ENCODE measurements at places on chromosomes 7 and 10.
A peak's percentile ranks its signal among the peaks of the same experiment; 100 is the strongest.

DNA sequence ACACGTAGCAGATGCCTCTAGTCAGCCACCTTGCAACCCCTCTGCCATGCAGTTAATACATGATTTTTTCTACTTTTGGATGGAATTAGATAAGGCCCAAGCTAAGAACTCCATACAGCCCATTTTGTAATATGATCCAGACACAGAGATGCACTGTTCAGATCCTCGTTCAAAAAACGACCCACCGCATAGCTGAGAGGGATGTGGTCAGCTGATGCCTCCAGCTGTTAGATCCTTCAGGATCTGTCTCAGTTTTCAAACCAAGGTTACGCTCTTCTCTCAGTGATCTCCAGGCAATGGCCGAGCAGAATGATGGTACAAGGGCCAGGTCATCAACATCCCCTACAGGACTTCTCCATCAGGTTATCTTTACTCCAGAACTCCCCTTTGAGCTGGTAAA is 881.7 kb upstream of the C7orf33 start:
- DNase-seq: no peak

GRCh38 chr10:113867904-113868303 is 13.4 kb downstream of the NHLRC2 start:
- no peak for DNase-seq

- no peak for DNase-seq
Observed at GRCh38 chr10:12041766-12042408, 722 bp downstream of the UPF2 start.

- DNase-seq: no peak
Observed at GRCh38 chr7:117827862-117828261, 45.4 kb downstream of the CTTNBP2 start.

GRCh38 chr10:93336110-93336509 is 146.0 kb downstream of the MYOF start:
- DNase-seq: no peak

- DNase-seq: no peak
Observed at GRCh38 chr10:88938938-88939337, 13.6 kb downstream of the ACTA2 start.

DNA sequence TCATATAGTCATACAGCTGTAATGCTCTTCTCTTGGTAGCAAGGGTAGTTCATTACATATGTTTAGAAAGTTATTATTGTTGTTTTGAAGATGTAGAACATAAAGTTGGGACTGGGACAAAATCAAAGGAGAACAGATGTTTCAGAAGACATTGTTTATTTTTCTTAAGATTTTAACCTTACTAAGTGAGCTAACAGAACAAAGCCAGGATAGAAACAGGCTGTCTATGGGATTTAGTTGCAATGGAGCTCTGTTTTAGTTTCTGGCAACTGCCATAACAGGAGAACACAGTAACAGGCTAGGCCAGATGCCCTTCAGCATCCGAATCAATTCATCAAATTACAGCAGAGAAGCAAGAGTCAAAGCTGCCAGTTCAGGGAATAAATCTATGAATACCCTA is 382.4 kb downstream of the ARL4A start:
- DNase-seq: no peak

DNA sequence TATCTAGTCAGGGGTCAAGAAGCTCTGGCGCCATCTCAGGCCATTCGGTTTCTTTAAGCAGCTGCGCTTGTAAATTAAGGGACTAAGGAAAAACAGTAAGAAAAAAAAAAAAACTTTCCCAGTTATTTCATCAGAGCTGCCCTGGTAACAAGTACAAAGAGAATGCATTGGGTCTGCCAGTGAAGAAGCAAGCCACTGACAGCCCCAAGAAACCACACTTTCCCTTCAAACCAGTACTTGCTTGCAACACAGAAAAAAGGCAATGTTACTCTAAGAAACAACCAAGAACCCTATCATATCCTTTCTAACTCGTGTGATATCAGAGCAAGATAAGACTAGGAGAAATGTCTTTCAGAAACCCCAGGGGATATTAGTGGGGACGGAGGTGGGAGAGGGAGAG is 40.6 kb upstream of the AOAH start:
- no peak for DNase-seq

DNA sequence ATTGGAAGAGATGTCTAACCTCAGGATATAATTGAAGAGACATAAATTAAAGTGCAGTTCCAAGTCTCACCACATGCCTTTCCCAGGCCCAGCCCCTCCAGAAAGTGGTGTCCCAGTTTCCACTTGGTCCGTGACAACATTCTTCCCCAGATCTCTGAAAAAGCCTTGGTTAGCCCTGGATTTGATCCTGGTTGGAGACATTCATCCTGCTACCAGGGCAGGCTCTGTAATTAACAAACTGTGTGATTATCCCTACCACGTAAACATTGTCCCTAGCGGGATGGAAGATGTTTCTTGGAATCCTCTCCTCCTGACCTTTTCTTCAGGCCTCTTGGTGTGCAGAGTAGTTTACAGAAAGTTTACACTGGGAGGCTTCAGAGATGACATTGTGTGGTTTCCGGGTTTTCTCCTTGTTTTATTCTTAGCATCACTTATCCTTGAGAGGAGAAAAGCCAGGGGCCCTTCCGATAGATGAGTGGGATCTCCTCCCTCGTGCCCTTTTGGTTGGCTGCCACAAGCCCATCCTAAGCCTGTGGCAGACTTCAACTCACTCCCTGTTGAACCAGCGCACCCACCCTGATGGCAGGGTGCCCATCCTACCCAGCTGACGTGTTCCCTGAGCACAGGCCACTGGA is 83.8 kb downstream of the COL13A1 start:
- DNase-seq: no peak

GRCh38 chr10:133422807-133423771 is 1.3 kb downstream of the SPRN start:
- no peak for DNase-seq

DNA sequence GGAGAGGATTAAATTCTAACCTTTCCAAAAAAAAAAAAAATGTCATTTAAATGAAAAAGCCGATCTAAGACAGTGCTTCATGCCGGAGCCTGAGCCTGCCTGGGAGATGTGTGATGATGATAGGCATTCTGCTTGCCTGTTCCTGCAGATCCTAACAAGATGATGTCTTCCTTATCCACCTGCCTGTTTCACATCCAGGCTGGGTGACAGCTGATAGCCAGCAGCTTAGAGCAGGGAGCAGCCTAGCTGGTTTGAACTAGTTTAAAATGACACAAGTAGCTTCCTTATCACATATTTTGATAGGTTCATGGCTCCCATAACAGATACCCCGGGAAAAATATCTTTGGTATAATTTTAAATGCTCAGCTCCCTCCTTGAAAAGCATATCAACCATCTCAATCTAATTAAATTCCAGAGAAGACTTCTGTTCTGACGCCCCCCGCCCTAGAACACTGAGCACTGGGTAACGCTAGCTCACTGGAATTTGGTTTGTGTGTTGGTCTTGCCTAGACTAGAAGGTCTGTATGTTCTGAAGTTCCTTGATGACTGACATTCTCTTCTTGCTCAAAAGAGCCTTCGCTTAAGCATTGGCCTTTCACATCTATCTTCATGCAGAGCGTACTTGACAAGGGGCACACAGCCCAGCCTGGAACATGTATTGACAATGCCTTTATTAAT is 96.9 kb upstream of the FGFR2 start:
- DNase-seq: no peak

GRCh38 chr7:123789206-123789784 is 40.5 kb upstream of the WASL start:
- DNase-seq: no peak

DNA sequence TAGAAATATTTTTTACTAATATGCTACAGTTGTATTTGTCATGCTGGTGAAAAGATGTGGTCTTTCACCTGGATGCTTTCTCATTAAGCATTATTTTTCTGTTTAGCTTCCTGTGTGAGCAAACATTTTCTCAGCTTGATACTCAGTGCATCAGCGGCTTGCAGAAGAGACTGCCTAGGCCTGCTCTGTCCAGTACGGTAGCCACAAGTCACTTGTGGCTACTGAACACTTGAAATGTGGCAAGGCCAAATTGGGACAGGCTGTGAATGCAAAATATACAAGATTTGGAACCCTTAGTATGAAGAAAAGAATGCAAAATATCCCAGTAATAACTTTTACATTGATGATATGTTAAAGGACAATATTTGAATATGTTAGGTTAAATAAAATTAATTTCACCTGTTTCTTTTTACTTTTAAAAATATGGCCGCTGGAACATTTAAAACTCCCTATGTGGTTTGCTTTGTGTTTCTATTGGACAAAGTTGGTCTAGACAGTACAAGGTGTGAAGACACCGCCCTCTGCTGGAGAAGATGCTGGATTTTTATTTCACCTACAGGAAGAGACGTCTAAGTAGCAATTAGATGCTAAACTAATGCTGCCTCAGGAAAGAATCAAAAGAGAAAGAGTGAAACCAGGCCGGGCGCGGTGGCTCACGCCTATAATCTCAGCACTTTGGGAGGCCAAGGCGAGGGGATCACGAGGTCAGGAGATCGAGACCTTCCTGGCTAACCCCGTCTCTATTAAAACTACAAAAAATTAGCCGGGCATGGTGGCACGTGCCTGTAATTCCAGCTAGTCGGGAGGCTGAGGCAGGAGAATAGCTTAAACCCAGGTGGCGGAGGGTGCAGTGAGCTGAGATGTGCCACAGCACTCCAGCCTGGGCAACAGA is 5.3 kb downstream of the SRGN start:
- DNase-seq: peak; percentile 4

- DNase-seq: no peak
Observed at GRCh38 chr7:114112806-114113205, 194.0 kb upstream of the PPP1R3A start.

DNA sequence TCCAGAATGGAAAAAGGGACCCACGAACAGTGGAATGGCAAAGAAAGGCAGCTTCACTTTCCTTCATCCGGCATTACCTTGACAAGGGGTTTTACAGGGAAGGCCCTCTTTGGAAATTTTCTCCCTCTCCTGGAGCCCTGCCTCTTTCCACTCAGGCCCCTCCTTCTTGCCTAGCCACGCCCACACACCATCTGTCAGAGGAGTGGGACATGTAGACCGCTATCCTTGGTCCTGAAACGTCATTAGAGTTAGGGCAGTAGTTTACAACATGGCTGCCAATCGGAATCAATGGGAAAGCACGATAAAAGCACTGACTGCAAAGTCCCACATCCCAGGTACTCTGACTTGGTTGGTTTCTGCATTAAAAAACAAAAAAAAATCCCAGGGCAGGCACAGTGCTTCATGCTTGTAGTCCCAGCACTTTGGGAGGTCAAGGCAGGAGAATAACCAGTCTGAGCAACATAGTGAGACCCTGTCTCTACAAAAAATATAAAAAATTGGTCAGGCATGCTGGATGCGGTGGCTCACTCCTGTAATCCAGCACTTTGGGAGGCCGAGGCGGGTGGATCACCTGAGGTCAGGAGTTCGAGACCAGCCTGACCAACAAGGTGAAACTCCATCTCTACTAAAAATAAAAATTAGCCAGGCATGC is 96.4 kb downstream of the MARCHF5 start:
- no peak for DNase-seq

GRCh38 chr10:133241501-133242205 is 4.0 kb downstream of the VENTX start:
- DNase-seq: no peak

DNA sequence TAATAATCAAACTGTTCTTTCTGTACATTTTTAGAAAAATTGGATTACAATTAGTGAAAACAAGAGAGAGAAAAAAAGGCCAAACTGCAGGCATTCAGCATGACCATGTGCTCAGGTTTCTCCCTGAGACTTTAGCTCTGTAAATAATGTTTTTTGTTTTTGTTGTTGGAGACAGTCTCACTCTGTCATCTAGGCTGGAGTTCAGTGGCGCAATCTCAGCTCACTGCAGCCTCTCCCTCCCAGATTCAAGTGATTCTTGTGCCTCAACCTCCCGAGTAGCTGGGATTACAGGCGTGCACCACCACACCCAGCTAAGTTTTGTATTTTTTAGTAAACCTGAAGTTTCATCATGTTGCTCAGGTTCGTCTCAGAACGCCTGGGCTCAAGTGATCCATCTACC is 23.0 kb downstream of the BZW2 start:
- no peak for DNase-seq

- DNase-seq: no peak
Observed at GRCh38 chr10:72133517-72133916, 45.2 kb upstream of the SPOCK2 start.

- no peak for DNase-seq
Observed at GRCh38 chr10:132973903-132974241, 31.5 kb upstream of the CFAP46 start.

GRCh38 chr7:38736138-38736537 is 105.0 kb upstream of the AMPH start:
- no peak for DNase-seq

DNA sequence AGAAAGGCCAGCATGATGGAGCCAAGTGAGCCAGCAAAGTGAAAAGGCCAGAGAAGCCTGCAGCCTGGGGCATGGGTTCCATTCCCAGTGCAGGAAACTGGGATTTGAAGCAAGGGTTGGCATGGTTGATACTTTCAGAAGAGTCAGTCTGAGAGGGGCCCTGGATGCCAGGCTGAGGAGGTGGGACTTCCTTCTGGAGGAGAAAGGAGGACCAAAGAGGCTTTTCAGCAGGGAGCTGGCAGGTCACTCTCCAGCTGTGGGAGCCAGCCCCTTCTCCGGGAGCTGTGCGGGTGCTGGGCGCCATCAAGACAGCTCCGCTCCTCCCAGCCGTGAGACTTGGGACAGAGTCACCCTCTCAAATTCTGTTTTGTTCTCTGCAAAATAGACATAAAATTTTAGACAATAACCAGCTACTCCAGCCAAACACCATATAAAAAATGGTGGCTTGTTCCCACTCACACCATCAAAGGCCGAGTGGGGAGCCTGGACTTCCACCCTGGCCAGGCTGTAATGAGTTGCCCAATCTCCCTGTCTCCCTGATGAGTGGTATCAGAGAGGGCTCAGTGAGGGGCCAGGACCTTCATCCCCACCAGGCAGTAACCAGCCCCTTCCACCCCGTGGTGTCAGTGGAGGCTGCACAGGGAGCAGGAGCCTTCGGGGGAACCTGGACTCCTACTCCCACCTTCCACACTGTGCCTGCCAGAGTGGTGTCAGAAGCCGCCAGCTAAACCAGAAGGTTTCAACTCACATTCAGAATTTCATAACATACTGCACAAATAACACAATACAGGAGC is 133.6 kb upstream of the RET start:
- DNase-seq: no peak

GRCh38 chr7:132034748-132035416 is 478.5 kb upstream of the PODXL start:
- DNase-seq: no peak

DNA sequence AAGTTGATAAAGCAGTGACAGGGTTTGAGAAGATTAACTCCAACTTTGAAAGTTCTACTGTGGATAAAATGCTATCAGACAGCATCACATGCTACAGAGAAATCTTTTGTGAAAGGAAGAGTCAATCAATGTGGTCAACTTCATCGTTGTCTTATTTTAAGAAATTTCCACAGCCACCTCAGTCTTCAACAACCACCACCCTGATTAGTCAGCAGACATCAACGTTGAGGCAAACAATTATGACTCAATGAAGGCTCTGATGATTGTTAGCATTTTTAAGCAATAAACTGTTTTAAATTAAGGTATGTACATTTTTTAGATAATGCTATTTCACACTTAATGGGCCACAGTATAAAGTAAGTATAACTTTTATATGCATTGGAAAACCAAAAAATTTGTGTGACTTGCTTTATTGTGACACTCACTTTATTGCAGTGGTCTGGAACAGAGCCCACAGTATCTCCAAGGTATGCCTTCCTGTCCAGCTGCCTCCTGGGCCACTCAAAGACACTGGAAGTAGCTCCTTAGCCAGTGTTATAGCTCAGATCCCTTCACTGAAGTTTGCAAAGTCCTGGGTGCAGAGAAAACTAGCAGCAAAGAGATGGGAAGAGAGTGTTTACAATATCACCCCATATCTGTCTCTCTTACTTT is 293.1 kb downstream of the ARHGAP12 start:
- no peak for DNase-seq

Data from NCI-H510A (cell line).